Activated T-cell treated with anti-CD3 and anti-CD28 coated beads, Interleukin-2, amount 50 U/mL, for 4 hours (primary cell): ENCODE measurements at places on chromosomes 11 and 22. TPM values are rescaled to one million over a fixed set of nuclear protein-coding genes. Genes with fewer than 3 reads are reported as not detected.

Gene OR6A2
- total RNA-seq = not detected

Gene LARGE1
- total RNA-seq = 1.0 TPM

Gene NUP160
- 86.7 TPM for total RNA-seq

Gene CSRP3
- total RNA-seq = not detected

Gene SLC25A45
- total RNA-seq = 7.0 TPM

Gene PSMA1
- total RNA-seq = 397 TPM

Gene DKK3
- total RNA-seq = 0.34 TPM

Gene KRTAP5-8
- total RNA-seq = not detected
